ENCODE measurements at places on chromosomes 6 and 20.

- ATAC-seq = no peak
These were observed 24.4 kb downstream of the QKI start for GRCh38 chr6:163438940-163439335.

DNA sequence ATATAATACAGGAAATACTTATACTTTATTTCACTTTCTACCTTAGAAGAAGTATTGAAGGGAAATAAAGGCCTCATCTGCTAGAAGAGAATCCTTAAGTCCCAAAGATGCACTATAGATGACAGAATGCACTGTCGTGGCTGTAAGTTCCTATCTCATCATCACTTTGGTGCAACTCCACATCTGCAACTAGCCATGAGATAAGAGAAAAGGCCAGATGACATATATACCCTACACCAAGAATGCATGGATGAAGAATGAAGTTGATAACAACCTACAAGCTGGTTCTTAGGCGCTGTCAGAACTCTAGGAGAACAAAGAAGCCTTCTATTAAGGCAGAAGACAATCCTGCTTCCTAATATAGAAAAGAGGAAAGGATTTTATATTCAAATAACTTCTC lies 11.6 kb upstream of the PLN start:
- no peak for ATAC-seq

GRCh38 chr6:814378-815347 lies 121.7 kb upstream of the EXOC2 start:
- no peak for ATAC-seq

- ATAC-seq = peak; percentile 90
These were observed 1.4 kb upstream of the TRERF1 start for GRCh38 chr6:42453031-42453653.

Measured in gastroesophageal sphincter (tissue), 4 donors.